ENCODE measurements at places on chromosomes 3 and 15. TPM values are rescaled to one million over a fixed set of nuclear protein-coding genes. Genes with fewer than 3 reads are reported as not detected.

- no peaks in the 10 kb centered on the region for H3K27me3 ChIP-seq
- no peak overlapping the region for H3K4me3 ChIP-seq
- H3K27ac ChIP-seq, result peak overlapping the region; percentile 77
- peaks cover 68% of the 10 kb centered on the region for H3K4me1 ChIP-seq
Measured at GRCh38 chr15:31488437-31489204, 162.0 kb downstream of the KLF13 start.

- no peak overlapping the region for H3K4me3 ChIP-seq
- H3K27ac ChIP-seq, result no peak overlapping the region
- H3K36me3 ChIP-seq, result no peaks in the 10 kb centered on the region
- no peaks in the 10 kb centered on the region for H3K27me3 ChIP-seq
Measured at GRCh38 chr3:99508191-99508590, 130.2 kb upstream of the COL8A1 start.

GRCh38 chr3:48963591-48963990, 26.4 kb upstream of the P4HTM start:
- no peaks in the 10 kb centered on the region for H3K27me3 ChIP-seq
- no peak for DNase-seq
- peaks cover 13% of the 10 kb centered on the region for H3K4me1 ChIP-seq
- no peak overlapping the region for H3K27ac ChIP-seq
- no peak overlapping the region for H3K4me3 ChIP-seq
- H3K36me3 ChIP-seq, result peaks cover 17% of the 10 kb centered on the region

GRCh38 chr15:87354661-87355410, 901.7 kb downstream of the NTRK3 start:
- no peaks in the 10 kb centered on the region for H3K4me1 ChIP-seq
- no peaks in the 10 kb centered on the region for H3K36me3 ChIP-seq
- H3K27me3 ChIP-seq, result peaks cover 2% of the 10 kb centered on the region
- DNase-seq, result no peak
- H3K27ac ChIP-seq, result no peak overlapping the region

DNA sequence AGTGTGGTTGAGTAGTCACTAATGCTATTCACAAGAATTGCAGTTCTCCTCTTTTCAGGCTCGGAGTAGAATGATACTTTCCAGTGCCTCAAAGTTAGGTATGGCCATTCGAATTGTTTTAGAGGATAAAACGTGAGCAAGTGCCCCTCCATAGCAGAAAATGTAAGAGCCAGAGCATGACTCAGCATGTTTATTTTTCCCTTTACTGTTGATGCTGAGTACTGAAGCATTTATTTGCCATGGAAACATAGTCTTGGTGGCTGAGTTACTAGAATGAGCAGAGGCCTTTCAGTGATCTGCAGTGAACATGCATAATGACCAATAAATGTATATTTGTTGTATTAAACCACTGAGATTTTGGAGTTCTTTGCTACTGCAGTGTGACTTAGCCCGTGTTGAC, 540.6 kb downstream of the NLGN1 start:
- no peaks in the 10 kb centered on the region for H3K4me1 ChIP-seq
- DNase-seq, result no peak
- no peak overlapping the region for H3K4me3 ChIP-seq
- H3K36me3 ChIP-seq, result no peaks in the 10 kb centered on the region
- no peaks in the 10 kb centered on the region for H3K27me3 ChIP-seq

- no peak overlapping the region for H3K27ac ChIP-seq
- no peak for DNase-seq
- no peaks in the 10 kb centered on the region for H3K27me3 ChIP-seq
- H3K36me3 ChIP-seq, result no peaks in the 10 kb centered on the region
- H3K4me3 ChIP-seq, result no peak overlapping the region
Measured at GRCh38 chr15:27037501-27037900, 66.5 kb downstream of the GABRG3 start.

- no peaks in the 10 kb centered on the region for H3K27me3 ChIP-seq
- no peaks in the 10 kb centered on the region for H3K4me1 ChIP-seq
- H3K4me3 ChIP-seq, result no peak overlapping the region
- DNase-seq, result no peak
- no peaks in the 10 kb centered on the region for H3K36me3 ChIP-seq
Measured at GRCh38 chr3:31027191-31027761, 132.8 kb upstream of the GADL1 start.

DNA sequence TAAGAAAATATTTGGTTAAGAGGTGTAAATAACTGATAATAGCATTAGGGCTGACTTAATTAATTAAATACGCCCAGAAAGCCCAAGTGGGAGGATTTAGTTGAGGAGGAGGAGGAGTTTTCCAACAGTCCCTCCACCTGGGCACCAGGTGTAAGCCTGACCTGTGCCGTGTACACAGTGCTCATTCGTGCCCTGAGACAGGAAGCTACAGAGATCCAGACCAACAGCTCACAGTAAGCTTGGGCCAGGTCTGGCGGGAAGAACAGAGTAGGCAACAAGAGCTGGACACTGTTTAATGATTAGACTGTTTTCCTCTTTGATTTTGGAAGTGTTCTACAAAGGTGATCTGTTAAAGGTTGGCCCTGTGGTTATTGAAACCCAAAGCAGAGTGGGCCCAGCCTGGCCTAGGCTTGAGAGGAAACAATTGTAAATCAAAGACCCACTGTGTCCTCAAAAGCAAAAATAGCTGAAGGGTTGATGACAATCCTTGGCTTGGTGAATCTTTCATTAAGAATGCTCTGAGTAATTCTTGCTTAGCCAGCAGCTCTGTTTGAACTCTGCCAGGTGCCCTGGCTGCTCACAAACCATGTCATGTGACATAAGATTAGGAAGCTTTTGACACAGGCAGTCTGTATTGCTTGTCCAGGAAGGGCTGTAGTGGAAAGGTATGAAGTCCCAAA, 13.8 kb downstream of the SQOR start:
- H3K36me3 ChIP-seq, result peaks cover 22% of the 10 kb centered on the region
- no peaks in the 10 kb centered on the region for H3K27me3 ChIP-seq
- H3K27ac ChIP-seq, result peak overlapping the region; percentile 77
- no peak for DNase-seq

GRCh38 chr3:178117641-178118040, 418.6 kb upstream of the KCNMB2 start:
- H3K27me3 ChIP-seq, result no peaks in the 10 kb centered on the region
- DNase-seq, result no peak
- H3K4me3 ChIP-seq, result no peak overlapping the region
- peaks cover 6% of the 10 kb centered on the region for H3K36me3 ChIP-seq
- H3K4me1 ChIP-seq, result peaks cover 5% of the 10 kb centered on the region

DNA sequence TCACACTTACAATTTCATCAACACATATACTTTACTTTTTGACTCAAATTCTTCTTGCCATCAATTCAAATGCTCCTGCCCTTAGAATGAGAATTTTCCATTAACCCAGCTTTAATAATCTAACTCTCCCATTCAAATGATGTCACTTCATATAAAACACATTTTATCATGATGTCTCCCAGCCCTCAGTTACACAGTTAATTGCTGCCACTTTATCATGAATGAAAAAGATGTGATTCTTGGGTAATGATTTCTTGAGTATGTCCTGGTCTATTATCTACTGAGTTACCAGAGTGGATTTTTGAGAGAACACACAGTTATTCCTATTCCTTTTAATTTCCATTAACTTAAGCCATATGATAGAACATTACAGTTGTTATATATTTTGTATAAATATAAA, 7.6 kb downstream of the AGTR1 start:
- no peaks in the 10 kb centered on the region for H3K36me3 ChIP-seq
- H3K4me3 ChIP-seq, result no peak overlapping the region
- H3K27me3 ChIP-seq, result no peaks in the 10 kb centered on the region
- no peaks in the 10 kb centered on the region for H3K4me1 ChIP-seq
- no peak for DNase-seq

DNA sequence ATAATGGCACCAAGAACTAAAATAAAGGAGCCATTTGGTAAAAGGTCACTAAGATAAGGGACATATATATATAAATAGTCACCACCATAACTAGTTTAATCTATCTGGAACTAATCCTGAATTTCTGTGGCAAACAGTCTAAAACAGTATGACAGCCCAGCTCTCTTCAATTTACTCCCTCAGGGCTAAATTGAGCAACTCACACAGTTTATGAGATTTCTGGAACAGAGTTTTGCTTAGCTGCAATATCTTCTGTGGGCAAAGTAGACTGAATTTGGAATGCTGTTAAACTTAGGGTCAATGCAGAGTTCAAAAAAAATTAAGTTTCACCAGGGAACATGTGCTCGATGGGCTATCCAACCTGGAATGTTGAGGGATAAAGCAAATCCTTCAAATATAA, 70.1 kb upstream of the VEPH1 start:
- no peaks in the 10 kb centered on the region for H3K4me1 ChIP-seq
- no peak overlapping the region for H3K27ac ChIP-seq
- H3K4me3 ChIP-seq, result no peak overlapping the region
- DNase-seq, result no peak

- no peaks in the 10 kb centered on the region for H3K27me3 ChIP-seq
- H3K4me1 ChIP-seq, result peaks cover 45% of the 10 kb centered on the region
- peaks cover 25% of the 10 kb centered on the region for H3K36me3 ChIP-seq
- DNase-seq, result peak; percentile 45
Measured at GRCh38 chr15:56919609-56920366, 1.3 kb downstream of the TCF12 start.

DNA sequence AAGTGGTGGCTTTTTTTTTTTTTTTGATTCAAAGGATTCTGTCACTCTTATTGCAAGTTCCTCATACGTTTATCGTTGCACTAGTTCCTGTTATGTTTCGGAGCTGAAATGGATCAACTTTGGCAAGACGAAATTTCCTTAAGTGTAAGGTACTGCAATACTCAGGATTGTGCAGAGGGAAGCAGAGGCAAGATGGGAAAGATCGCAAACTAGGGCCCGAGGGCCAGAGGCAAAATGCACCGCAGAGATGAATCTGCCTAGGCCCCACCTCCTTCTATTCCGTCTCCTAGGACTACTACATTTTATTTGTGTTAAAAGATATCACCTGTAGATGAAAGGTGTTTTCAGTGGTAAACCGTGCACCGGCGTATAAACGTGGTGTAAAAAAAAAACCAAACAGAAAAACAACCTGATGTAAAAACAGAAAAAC, 331 bp downstream of the RNU6-1 start:
- DNase-seq, result no peak
- H3K27ac ChIP-seq, result peak overlapping the region; percentile 97

DNA sequence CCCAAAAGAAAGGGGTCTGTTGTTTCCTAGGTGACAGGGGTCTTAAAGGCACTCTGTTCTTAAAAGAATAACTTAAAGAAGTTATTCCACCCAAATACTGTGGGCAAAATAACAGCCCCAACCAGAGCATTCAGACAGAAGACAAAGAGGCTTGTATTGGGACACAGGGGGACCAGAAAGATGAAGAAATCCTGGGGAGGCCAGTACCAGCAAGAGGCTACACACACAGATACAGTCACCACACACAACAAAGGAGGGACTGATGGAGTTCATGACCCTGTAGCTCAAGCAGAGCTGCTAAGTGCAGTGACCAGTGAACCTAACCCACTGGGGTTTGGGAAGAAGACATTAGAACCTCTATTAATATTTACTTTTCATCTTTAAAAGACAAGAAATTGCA, 59.0 kb downstream of the MTHFS start:
- no peaks in the 10 kb centered on the region for H3K4me1 ChIP-seq
- no peak for DNase-seq
- H3K4me3 ChIP-seq, result no peak overlapping the region
- peaks cover 16% of the 10 kb centered on the region for H3K36me3 ChIP-seq

DNA sequence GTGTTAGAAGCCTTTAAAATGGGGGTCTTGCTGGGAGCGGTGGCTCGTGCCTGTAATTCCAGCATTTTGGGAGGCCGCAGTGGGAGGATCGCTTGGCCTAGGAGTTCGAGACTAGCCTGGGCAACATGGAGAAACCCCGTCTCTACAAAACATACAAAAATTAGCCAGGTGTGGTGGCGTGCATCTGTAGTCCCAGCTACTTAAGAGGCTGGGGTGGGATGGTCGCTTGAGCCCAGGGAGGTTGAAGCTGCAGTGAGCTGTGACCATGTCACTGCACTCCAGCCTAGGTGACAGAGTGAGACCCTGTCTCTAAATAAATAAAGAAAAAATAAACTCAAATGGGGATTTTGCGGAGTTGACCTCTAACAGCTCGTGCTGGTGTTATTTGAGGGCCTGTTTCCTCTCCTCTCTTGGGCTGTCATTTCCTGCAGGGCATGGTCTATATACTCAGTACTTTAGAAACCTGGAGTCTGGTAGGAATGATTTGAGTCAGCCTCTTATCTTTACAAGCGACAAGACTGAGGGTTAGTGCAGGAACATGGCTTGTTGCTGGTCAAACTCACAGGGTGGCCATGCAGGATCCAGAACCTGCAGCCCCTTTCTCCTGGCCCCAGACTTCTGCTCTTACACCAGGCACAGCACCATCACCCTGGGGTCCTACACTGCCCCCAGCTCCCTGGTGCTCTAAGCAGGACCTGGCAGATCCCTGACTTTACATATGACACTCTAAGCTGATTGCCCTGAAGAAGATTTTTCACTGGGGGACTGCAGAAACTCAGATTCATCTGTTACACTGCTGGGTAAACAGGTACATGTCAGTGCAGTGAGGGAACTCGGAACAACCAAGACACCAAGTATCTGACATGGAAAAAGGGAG, 15.1 kb downstream of the EHD4 start:
- H3K36me3 ChIP-seq, result peaks cover 8% of the 10 kb centered on the region
- H3K4me3 ChIP-seq, result no peak overlapping the region
- DNase-seq, result no peak

DNA sequence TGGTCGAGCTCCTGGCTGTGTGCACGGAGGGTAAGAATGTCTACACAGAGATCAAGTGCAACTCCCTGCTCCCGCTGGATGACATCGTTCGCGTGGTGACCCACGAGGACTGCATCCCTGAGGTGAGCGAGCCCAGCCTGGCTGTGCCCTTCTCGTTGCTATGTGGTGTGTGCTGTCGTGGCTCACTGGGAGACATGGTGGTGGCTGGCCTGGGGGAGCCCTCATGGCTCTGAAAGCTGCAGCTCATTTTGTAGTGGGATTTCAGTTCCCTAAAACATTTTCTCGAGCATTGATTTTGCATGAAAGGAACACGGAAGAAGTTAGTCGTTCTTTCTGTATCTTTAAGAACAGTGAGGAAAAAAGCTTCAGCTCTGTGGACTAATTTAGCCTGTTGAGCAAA, 200.5 kb downstream of the ITPR1 start:
- no peaks in the 10 kb centered on the region for H3K4me1 ChIP-seq
- H3K27ac ChIP-seq, result no peak overlapping the region
- no peak for DNase-seq
- peaks cover 34% of the 10 kb centered on the region for H3K36me3 ChIP-seq
- H3K27me3 ChIP-seq, result no peaks in the 10 kb centered on the region

GRCh38 chr3:57972531-57973111, 35.6 kb upstream of the FLNB start:
- no peak overlapping the region for H3K27ac ChIP-seq
- H3K4me3 ChIP-seq, result no peak overlapping the region
- no peaks in the 10 kb centered on the region for H3K27me3 ChIP-seq
- DNase-seq, result no peak
- H3K4me1 ChIP-seq, result peaks cover 2% of the 10 kb centered on the region
- H3K36me3 ChIP-seq, result peaks cover 1% of the 10 kb centered on the region

GRCh38 chr3:150254309-150254708, 153.8 kb upstream of the TSC22D2 start:
- H3K36me3 ChIP-seq, result no peaks in the 10 kb centered on the region
- no peak overlapping the region for H3K27ac ChIP-seq
- H3K4me3 ChIP-seq, result no peak overlapping the region
- DNase-seq, result no peak

The WDR93 gene
- total RNA-seq, result not detected

The ADGRG7 gene
- total RNA-seq, result 21.2 TPM

The ZNF385D gene
- total RNA-seq, result not detected

The ZCWPW2 gene
- 0.68 TPM for total RNA-seq

The CFAP100 gene
- not detected for total RNA-seq

The SLC24A5 gene
- not detected for total RNA-seq

The HIGD2B gene
- total RNA-seq, result 0.32 TPM

The ITIH1 gene
- total RNA-seq, result not detected

The RASL12 gene
- not detected for total RNA-seq

The CD276 gene
- 0.45 TPM for total RNA-seq

The KLHL40 gene
- not detected for total RNA-seq

The SNX1 gene
- total RNA-seq, result 80.1 TPM

The C2CD4A gene
- 0.67 TPM for total RNA-seq
